ENCODE measurements at places on chromosomes 7 and 10. TPM values are rescaled to one million over a fixed set of nuclear protein-coding genes. Genes with fewer than 3 reads are reported as not detected.
A peak's percentile ranks its signal among the peaks of the same experiment; 100 is the strongest.

Gene MYH16
- total RNA-seq = not detected

Gene NKX2-3
- total RNA-seq = not detected

Gene CHCHD1
- total RNA-seq = 27.4 TPM

Gene ICA1
- total RNA-seq = 0.94 TPM

Gene GALNT11
- total RNA-seq = 15.6 TPM

Gene CALHM3
- total RNA-seq = not detected

Gene PAX2
- total RNA-seq = not detected

Gene ASZ1
- not detected for total RNA-seq

DNA sequence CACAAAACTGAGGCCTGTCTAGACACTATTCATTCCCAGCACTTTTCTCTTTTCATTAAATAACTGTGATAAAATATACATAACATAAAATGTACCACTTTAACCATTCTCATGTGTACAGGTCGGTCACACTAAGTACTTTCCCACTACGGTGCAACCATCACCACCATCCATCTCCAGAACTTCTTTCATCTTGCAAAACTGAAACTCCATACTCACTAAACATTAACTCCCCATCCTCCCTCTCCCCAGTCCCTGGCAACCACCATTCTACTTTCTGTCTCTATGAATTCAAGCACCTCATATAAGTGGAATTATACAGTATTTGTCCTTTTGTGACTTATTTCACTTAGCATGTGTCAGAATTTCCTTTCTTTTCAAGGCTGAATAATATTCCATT, 53.0 kb downstream of the ARHGAP12 start:
- peak; percentile 17 for DNase-seq
- no peaks in the 10 kb centered on the region for H3K27me3 ChIP-seq
- H3K4me3 ChIP-seq = no peak overlapping the region
- H3K4me1 ChIP-seq = peaks cover 25% of the 10 kb centered on the region

DNA sequence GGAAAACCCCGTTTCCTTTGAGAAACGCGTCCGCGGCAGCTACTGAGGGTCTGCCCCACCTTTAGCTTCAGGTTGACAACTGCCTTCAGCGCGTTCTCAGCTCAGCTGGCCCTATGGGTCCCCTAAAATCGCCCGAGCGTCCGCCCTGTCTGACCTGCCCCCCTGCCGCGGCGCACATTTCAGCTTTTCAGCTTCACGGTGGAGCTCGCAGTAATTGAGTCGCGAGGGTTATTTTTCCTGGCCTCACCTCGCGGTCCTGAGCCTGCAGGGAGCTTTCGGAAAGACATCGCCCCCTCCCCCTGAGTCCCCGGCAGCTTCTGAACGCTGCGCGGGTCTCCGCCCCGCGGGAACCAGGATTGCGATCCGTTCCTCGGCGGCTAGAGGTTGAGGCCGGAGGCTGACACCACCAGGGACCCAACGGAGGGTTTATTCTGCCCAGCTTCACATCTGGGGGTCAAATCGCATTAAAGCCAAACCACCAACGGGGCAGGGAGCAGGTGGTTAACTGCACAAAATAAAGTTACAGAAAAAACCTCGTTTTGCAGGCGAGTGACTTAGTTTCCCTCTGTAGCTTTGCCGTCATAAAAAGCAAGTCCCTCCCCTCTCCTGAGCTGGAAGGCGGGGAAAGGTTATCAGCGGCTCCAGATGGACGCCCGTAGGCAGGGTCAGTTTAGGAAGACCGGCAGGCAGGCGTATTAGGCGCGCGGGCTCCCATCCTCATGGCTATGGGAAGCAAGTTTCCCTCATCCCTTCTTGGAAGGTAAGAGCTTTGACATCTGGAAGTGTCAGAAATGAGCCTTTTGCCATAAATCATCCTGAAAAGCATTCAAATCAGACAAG, 11.0 kb downstream of the TWIST1 start:
- H3K36me3 ChIP-seq = no peaks in the 10 kb centered on the region
- no peak for DNase-seq
- peaks cover 3% of the 10 kb centered on the region for H3K4me1 ChIP-seq
- H3K27me3 ChIP-seq = peaks cover 80% of the 10 kb centered on the region

DNA sequence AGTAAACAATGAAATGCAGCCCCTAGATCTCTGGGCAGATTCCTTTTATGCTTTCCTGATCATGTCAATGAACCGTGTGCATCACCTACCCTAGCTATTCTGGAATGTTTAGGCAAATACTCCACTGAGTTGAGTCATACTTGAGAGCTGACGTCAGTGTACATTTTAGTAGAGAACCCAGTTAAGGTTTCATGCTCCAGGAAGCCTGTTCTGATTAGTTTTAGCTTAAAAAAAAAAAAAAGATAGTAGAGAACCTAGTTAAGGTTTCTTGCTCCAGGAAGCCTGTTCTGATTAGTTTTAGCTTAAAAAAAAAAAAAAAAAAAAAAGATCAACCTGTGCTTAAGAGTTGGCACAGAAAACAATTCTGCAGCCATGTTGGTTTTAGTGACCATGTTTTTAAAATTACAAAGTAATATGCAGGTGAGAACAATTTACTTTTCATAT, 3.7 kb upstream of the MCU start:
- no peak for DNase-seq
- no peaks in the 10 kb centered on the region for H3K36me3 ChIP-seq
- peaks cover 14% of the 10 kb centered on the region for H3K4me1 ChIP-seq

DNA sequence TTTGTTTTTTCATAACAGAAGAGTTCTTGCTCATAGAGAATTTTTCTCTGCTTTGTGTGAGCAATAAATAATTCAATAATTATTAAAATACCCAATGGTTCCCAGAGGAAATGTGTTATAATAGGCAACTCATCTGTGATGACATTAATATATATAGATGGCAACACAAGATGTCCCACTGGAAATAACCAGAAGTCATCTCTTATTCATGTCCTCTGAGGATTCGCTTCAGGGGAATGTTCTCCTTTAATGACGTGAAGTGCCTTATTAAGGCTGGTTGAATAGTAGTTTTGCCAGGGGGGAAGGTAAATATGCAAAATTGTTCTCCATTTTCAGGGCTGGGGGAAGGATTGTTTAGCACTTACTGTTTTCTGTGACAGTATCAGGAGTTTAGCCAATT, 3.1 kb downstream of the SLC39A12 start:
- H3K36me3 ChIP-seq = no peaks in the 10 kb centered on the region
- no peak for DNase-seq
- no peak overlapping the region for H3K27ac ChIP-seq
- H3K4me3 ChIP-seq = no peak overlapping the region

- DNase-seq = peak; percentile 77
- H3K4me3 ChIP-seq = peak overlapping the region; percentile 44
- H3K4me1 ChIP-seq = peaks cover 96% of the 10 kb centered on the region
- peak overlapping the region; percentile 97 for H3K27ac ChIP-seq
These were observed 14.7 kb downstream of the ESYT2 start for GRCh38 chr7:158814637-158815036.

- no peaks in the 10 kb centered on the region for H3K36me3 ChIP-seq
- no peak overlapping the region for H3K27ac ChIP-seq
- no peak for DNase-seq
- H3K4me1 ChIP-seq = peaks cover 10% of the 10 kb centered on the region
- H3K4me3 ChIP-seq = no peak overlapping the region
These were observed 14.9 kb downstream of the TMEM273 start for GRCh38 chr10:49173201-49173772.

GRCh38 chr10:97511711-97512440, 13.2 kb downstream of the UBTD1 start:
- DNase-seq = no peak
- H3K4me3 ChIP-seq = no peak overlapping the region
- H3K36me3 ChIP-seq = no peaks in the 10 kb centered on the region
- no peaks in the 10 kb centered on the region for H3K4me1 ChIP-seq

GRCh38 chr10:36676321-36676720, 449.1 kb upstream of the ANKRD30A start:
- no peaks in the 10 kb centered on the region for H3K4me1 ChIP-seq
- no peaks in the 10 kb centered on the region for H3K36me3 ChIP-seq
- H3K4me3 ChIP-seq = no peak overlapping the region
- DNase-seq = no peak

DNA sequence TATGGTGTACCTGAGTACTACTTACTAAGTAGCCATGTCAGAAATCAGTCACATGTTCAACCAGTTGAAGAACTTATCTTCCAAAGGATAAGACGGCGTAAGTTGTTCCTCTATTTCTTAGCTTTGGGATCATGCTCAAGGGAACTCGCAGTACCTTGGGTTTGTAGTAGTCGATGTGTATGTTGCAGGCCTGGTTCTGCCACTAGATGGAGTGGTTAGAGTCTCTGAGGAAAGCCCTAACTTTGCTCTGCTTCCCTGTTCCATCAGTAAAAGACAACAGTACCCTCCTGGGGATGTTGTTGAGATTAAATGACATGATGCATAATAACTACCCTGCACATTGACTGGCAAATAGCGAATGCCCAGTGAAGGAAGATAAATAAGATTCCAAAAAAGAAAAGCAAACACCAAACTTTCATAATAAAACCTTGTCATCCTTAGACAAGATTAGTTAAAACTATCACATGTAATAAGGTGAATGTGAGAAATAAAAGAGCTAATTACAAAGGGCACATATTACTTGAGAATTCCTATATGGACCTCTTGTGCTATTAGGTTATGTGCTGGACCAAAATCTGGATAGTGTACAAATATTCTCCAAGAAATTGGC, 165.9 kb downstream of the ABCA13 start:
- no peak overlapping the region for H3K27ac ChIP-seq
- H3K27me3 ChIP-seq = no peaks in the 10 kb centered on the region
- no peaks in the 10 kb centered on the region for H3K4me1 ChIP-seq
- DNase-seq = no peak
- no peaks in the 10 kb centered on the region for H3K36me3 ChIP-seq

- H3K27ac ChIP-seq = peak overlapping the region; percentile 12
- no peaks in the 10 kb centered on the region for H3K27me3 ChIP-seq
- peaks cover 10% of the 10 kb centered on the region for H3K4me1 ChIP-seq
- no peak for DNase-seq
These were observed 16.2 kb downstream of the SVIL start for GRCh38 chr10:29618341-29619171.

- no peaks in the 10 kb centered on the region for H3K36me3 ChIP-seq
- no peak overlapping the region for H3K27ac ChIP-seq
- peaks cover 12% of the 10 kb centered on the region for H3K27me3 ChIP-seq
- DNase-seq = peak; percentile 22
- H3K4me3 ChIP-seq = peak overlapping the region; percentile 77
These were observed 40.9 kb upstream of the ZNF32 start for GRCh38 chr10:43689618-43689954.

DNA sequence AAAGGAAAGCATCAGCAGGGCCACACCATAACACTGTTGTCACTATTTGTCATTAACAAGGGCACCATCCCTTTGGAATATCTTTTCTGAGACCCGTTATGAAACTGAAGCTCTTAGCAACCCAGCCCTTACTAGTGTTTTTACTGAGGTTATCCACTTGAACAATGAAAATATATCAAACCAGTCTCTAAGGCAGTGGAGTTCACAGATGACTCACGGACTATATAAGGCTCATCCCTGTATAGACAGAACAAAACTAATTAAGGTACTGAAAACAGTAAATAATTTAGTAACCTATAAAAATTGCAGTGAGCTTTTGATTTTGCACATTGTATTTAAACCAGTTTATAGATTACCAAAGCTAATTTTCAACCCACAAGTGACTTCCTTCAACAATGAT, 196.0 kb downstream of the ELAPOR2 start:
- H3K36me3 ChIP-seq = no peaks in the 10 kb centered on the region
- no peaks in the 10 kb centered on the region for H3K4me1 ChIP-seq
- no peak overlapping the region for H3K4me3 ChIP-seq
- no peak for DNase-seq
- H3K27me3 ChIP-seq = peaks cover 5% of the 10 kb centered on the region

DNA sequence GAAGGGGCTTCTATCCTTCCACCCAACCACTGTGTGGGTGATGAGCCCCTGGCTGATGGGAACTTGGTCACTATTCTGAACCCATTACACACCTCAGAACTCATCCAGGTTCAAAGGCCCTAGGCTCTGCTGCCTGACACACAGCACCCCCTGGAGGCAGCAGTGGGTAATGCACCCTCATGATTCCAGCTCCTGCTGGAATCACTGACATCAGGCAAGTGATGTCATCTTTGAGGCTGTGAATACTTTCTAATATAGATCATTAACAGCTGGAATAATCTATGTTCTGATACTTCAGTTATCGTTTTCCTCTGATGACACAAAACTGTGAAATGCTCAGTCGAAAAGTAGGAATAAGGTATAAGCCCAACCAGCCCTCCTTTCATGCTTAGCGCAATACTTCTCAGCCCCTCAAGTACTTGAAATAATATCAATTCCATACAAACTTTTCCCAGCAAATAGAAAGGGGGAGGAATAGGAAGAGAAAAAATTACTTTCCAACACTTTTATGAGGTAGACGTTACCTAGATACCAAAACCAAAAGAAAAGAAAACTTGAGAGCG, 7.5 kb upstream of the RBP3 start:
- H3K27me3 ChIP-seq = peaks cover 4% of the 10 kb centered on the region
- no peaks in the 10 kb centered on the region for H3K36me3 ChIP-seq
- H3K27ac ChIP-seq = no peak overlapping the region
- no peak overlapping the region for H3K4me3 ChIP-seq

GRCh38 chr7:22319424-22320403, 37.2 kb downstream of the RAPGEF5 start:
- DNase-seq = no peak

- no peak overlapping the region for H3K4me3 ChIP-seq
- peaks cover 2% of the 10 kb centered on the region for H3K36me3 ChIP-seq
- H3K4me1 ChIP-seq = peaks cover 43% of the 10 kb centered on the region
These were observed 9.7 kb downstream of the CAMK1D start for GRCh38 chr10:12358863-12359564.

DNA sequence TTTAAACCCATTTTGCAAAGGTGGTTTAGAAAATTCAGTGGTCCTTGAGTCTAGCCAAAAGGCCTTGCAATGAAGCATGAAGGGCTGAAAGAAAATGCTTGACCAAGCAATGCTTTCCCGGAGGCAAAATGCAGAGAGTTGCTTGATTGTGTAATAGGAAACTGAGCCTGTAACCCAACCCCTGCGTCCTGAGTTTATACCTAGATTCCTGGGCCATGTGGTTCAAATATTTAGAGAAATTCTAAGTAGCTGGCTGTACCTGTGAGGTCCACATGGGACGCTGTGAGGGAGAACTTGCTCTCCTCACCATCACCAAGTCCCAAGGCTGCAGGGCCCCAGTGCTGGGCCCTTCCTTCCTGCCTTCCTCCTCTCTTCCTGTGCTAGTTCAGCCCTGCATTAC, 45.7 kb downstream of the CXCL12 start:
- H3K36me3 ChIP-seq = no peaks in the 10 kb centered on the region
- no peaks in the 10 kb centered on the region for H3K4me1 ChIP-seq
- peaks cover 8% of the 10 kb centered on the region for H3K27me3 ChIP-seq
- H3K4me3 ChIP-seq = no peak overlapping the region
- DNase-seq = no peak

GRCh38 chr7:84042110-84042539, 152.5 kb downstream of the SEMA3A start:
- no peak for DNase-seq
- H3K27ac ChIP-seq = no peak overlapping the region

- H3K36me3 ChIP-seq = peaks cover 5% of the 10 kb centered on the region
- no peaks in the 10 kb centered on the region for H3K27me3 ChIP-seq
- peaks cover 31% of the 10 kb centered on the region for H3K4me1 ChIP-seq
These were observed at the start of gene SRPK2 for GRCh38 chr7:105388356-105389087. TSS of gene SRPK2 (minus strand) at chr7:105388921.
